ENCODE measurements at places on chromosomes 16 and 17.

GRCh38 chr17:57585341-57586195, 159.5 kb downstream of the CCDC182 start:
- no peak for DNase-seq

DNA sequence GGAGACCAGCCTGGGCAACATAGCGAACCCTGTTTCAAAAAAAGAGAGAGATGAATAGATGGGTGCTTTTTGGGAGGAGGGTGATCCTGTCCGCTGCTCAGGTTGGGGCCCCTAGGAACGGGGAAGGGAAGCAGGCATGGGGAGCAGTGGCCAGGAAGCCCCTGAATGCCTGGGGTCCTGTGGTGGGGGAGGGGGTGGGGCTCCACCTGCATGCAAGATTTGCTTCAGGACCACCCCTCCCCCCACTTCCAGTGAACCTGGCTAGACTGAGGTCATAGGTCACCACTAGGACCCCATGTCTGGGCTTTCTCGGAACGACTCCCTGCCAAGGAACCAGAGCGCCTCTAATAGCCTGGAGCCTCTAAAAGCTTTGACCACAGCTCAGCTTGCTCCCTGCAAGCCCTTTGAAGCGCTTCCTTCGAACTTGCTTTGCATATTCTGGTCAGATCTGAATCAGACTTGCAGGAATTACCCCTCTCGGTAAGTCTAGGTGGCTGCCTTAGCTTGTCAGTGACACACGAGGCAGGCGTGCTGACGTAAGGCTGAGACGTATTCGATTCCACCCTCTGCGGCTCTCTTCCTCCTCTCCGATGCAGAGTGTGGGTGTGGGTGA, 3.7 kb downstream of the SOCS3 start:
- DNase-seq: no peak

GRCh38 chr16:3035972-3036725, 595 bp downstream of the BICDL2 start:
- DNase-seq: no peak

DNA sequence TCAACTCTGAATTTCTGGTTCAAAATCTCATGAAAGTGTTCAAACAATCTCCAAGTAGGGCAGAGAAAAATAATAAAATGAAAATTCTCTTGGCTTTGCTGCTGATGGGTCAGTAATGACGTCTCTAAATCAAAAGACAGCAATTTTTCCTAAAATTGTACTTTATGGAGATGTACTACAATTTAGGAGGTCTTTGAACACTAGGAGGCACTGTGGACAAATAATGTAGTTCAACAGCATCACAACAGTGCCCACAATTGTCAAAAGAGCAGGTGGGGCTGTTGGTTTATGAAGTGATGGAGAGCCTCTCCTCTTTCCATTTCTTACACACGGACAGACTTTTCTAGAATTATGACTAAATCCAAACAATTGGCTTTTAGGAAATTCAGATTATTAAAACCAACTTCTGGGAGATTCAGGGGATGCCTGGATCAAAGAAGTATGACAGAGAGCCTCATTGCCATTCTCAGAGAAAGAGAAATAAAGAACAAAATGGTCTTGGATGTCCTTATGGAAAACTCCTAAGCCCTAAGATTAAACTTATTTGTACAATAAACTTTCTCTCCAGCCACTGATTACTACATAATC, 23.8 kb downstream of the EZH1 start:
- peak; percentile 35 for DNase-seq

GRCh38 chr17:82241183-82241925, 12.5 kb downstream of the SLC16A3 start:
- DNase-seq: no peak

DNA sequence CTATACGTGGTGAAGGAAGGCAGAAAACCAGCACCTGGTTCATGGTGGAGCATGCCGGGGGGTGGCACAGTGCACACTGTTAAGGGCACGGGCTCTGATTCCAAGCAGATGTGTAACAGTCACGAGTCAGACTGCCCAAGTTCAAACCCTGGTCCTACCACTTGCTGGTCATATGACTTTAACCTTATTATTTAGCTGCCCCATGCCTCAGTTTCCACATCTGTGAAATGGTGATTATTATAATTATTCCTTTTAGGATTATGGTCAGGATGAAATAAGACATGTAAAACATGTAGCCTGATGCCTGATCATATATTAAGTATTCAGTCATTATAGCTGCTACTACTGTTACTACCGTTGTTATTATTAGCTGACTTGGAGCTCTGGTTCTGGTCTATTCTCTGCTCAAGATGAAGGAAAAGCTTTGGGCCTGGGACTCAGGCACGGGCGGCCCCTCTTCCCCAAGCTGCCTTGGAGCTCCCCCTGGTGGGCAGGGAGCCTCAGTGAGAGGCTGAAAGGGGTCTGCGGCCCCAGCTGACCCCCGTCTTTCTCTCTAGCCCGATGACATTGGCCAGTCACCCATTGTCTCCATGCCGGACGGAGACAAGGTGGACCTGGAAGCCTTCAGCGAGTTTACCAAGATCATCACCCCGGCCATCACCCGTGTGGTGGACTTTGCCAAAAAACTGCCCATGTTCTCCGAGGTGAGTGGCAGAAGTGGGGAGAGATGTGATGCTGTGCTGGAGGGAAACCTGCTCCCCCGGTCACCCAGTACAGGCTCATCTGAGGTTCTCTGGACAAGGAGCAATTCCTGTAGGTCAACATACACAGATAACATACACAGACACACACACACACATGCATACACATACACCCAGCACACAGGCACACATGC, 14.0 kb downstream of the NR1D1 start:
- no peak for DNase-seq

DNA sequence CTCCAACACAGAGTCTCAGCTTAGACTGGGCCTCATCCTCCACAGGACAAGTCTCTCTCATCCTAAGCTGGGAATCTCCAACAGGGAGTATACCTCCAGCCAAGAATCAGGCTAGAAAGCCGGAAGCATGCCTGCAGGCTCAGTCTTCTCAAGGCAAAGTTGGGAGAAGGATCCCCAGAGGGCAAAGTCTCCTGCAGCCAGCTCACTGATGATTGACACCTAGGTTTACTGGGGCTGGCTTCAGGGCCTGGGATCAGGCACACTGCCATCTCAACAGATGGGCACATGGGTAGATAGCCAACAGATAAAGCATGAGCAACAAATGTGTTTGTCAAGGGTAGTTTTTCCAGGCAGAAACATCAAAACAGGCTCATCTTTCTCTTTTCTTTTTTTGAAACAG, 56.1 kb upstream of the TOX3 start:
- DNase-seq: no peak

- no peak for DNase-seq
Measured at GRCh38 chr16:67872131-67872630, 671 bp upstream of the EDC4 start.

DNA sequence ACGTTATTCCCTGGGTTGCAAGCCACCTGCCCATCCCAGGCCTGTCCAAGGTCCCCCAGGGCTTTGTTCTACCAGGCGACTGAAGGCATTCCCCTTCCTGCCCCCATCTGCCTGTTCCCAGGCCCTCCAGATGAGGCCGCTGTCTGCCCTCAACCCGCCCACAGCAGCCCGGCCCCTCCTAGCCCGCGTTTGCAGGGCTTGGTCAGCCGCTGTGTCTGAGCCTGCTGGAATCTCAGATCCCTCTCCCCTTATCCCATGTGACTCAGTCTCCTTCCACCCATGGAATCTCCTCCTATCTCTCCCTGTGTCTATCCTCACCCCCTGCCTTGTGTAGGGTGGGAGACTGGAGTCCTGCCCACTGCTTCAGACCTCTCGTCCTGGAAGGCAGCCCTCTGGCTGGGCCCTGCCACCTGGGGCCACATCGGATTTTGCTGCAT, 186.0 kb upstream of the TNRC6C start:
- no peak for DNase-seq

DNA sequence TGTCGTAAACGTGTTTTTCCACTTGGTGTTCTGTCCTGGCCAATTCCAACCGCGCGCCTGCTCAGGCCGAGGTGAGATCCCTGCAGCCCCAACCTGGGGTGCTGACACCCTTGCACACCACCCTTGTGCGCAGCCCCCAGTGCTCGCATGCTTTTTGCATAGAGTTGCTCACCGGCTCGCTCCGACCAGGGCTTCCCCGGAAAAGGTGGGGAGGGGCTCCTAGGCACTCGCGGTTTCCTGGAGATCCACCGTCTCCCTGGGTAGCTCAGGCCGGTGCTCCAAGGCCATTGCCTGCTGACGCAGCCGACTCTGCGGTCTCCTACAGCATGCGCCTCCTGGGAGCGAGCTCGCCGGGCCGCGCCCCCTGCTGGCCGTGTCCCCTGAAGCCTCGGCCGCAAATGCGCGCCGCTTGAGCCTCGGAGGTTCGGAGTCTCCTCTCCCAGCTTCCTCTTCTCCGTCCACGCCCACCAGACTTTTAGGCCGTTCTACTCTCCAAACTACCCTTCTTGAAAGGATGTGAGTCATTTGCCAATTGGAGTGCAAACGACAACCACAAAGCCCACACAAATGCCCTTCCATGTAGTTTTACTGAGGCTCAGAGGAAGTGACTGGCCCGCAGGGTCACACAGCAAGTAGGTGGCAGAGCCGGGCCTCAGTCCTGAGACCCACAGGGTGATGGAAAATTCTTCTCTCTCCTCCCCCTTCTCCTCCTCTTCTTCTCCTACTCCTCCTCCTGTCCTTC, 7.2 kb upstream of the PDP2 start:
- DNase-seq: peak; percentile 97

DNA sequence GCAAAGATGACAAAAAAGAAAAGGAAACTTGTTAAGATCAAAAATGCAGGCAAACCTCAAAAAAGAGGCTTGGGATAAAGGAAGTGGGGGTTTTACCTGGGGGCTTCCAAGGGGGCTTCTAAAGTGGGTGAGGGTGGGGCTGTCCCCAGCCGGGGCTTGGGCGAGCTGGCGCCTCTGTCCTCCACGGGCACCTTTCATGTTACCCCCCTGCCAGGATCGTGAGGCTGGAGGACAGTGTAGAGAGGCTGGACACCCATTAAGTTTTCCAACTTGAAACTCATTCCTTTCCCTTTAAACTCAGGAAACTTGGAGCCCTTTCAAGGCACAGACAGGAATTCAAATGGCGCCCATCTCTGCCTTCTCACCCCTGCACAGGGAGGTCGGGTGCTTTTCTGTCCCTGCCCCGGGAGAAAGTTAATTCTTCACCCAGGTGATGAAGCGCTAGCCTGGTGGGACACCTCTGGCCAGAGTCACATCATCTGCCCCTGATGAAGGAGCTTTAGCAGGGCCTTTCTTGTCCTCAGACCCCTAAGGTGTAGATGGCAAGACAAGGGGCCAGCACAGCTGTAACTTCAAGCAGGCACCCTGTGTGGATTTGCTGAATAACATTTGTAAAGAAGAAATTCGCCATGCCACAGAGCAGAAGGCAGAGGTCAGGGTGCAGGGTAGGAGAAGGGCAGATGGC, 87.3 kb downstream of the C16orf78 start:
- DNase-seq: no peak

- DNase-seq: no peak
Measured at GRCh38 chr17:2083613-2084035, 28.7 kb downstream of the HIC1 start.

DNA sequence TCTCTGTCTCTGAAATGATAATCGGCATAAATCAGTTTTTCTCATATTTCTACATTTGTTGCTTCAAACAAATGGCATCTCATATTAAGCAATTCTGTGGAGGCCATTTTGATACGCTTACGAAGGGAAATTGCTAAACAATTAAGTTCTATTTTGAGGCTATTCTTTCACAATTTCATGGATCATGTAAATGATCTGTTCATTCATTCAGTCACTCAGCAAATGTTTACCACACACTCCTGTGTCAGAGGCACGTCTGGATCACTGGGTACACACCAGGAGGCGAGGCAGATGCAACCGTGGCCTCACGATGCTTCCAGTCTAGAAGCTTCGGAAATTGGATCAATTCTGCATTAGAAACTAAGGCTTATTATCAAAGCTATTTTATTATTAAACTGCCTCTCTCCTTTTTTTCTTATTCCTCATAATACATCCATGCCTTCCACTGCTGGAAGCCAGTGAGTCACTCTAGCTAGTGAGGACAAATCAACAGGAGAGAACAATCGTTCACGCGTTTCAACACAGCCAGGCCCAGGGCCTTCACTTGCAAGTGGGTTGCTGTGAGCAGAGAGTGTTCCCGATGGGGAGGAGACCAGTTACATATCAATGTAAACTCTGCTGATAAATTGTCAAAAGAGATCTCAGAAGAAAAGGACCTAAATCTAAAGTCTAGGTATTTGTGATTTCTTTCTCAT, 11.3 kb upstream of the SLC39A11 start:
- no peak for DNase-seq

GRCh38 chr17:27621942-27622559, 8.9 kb upstream of the LGALS9 start:
- DNase-seq: no peak

DNA sequence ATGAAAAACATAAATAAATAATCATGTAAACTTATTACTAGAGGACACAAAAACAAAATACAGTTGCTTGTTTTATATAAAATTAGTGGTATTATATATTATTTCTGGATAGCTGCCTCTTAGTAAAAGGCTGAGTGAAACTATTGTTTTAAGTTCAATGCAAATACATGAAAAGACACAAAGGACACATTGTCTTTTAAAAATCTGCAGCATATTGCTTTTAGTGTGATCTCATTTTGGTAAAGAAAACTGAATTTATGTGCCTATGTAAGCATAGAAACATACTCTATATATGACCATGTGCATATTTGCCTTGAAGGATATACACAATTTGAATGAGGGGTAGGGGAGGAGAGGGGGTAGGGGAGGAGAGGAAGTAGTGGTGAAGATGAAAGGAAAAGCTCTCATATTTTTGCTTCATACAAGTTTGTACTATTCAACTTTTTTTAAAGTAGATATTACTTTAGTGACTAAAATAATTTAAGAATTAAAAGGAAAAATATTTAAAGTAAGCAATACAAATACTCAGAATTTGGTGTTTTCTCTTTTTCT, 5.8 kb downstream of the ABCA10 start:
- no peak for DNase-seq

- DNase-seq: no peak
Measured at GRCh38 chr16:31413381-31413780, 14.8 kb downstream of the COX6A2 start.

- no peak for DNase-seq
Measured at GRCh38 chr17:37031493-37032083, 82.8 kb downstream of the AATF start.

All from GM04504 (cell line).